ENCODE measurements at places on chromosomes 4 and X.

DNA sequence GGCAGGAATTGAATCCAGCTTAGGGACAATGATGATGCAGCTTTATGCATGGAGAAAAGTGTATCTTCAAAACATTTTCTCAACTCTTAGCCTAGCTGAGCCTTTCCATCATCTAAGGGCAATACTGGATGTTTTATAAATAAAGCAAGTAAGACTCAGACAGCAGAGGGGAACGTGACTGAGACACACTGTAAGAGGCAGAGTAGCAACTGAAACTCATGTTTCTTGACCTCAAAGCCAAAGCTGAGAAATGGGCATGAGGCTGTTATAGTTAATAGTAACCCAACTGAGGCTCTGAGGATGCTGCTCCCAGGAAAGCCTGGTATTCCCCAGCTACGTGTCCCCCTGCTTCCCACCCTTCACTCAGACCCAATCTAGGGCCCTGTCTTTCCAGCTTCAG lies 44.6 kb downstream of the ARHGEF9 start:
- DNase-seq, result no peak

DNA sequence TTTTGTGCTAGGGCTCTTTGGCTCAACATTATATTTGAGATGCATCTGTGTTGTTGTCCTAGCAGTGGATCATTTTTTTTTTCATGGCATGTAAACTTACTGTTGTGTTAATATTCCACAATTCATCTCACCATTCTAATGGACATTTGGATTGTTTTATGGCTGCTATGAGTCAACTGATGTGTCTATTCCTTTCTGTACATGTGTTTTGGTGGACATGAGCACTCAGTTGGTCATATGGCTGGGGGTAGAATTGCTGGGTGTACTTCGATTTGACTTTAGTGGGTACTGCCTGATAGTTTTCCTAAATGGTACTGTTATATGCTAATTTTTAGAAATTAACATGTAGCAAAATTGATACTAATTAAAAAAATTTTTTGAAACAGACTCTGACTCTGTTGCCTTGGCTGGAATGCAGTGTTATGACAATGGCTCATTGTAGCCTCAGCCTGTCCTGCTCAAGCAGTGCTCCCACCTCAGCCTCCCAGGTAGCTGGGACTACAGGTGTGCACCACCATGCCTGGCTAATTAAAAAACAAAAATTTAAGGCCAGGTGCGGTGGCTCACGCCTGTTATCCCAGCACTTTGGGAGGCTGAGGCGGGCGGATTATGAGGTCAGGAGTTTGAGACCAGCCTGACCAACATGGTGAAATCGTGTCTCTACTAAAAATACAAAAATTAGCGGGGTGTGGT lies 9.0 kb downstream of the FAM193A start:
- no peak for DNase-seq

- DNase-seq, result no peak
These were observed 33.7 kb upstream of the ADH7 start for GRCh38 chr4:99468889-99469288.

GRCh38 chrX:48968377-48968776 lies 3.3 kb downstream of the KCND1 start:
- no peak for DNase-seq

- DNase-seq, result no peak
These were observed 88.5 kb downstream of the KIT start for GRCh38 chr4:54746218-54746617.

DNA sequence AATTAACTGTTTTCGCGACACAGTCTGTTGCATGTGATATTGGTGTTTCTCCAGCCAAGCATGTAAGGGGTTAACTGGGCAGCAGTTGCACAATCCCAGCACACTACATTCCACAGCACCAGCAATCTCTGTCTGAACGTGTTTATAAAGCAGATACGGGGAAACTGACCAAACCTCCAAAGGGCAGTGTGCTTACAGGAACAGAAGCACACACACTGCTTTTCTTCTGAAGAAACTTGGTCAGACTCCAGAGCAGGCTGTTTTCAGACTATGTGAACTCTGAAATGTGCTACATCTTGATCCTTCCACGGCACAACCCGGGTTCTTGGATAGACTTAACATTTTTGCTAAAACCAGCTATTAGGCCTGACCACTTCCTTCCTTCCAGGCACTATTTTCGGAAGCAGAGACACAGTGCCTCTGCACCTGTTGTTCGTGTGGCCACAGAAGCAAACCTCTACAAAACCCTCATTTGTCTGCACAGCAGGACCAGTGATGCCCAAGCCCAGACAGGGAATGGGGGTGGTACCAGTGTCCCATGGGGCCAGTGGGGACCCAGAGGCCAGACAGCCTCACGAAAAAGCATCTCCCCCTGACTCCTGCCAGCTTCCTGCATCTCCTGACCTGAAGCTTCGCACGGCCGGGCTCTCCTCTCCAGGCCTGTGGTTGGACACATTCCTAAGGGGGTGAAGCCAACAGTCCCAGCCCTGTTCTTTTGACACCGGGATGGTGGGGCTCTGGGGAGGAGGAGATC lies 90.1 kb downstream of the IRF2 start:
- no peak for DNase-seq

- DNase-seq, result no peak
These were observed 8.5 kb downstream of the HTT start for GRCh38 chr4:3082925-3083515.
